ENCODE measurements at places on chromosomes 11 and 22.

DNA sequence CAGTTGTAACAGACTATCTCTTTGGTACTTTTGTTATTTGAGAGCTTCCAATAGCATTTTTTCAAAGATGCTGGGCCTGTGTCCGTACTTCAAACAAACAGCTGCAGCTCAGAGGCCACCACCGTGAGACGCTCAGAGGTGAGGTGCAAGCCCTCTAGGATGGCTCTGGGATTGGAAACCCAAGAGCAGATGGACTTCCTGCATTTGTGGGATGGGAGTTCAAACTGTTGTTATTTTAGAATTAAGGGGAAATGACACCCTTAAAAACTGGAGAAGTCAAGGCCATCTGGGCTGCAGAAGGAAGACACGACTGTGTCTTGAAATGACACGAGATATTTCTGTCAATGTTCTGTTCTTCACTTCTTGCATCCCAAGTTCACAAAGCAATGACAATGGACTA, 9.2 kb upstream of the IL10RA start:
- no peak for DNase-seq

DNA sequence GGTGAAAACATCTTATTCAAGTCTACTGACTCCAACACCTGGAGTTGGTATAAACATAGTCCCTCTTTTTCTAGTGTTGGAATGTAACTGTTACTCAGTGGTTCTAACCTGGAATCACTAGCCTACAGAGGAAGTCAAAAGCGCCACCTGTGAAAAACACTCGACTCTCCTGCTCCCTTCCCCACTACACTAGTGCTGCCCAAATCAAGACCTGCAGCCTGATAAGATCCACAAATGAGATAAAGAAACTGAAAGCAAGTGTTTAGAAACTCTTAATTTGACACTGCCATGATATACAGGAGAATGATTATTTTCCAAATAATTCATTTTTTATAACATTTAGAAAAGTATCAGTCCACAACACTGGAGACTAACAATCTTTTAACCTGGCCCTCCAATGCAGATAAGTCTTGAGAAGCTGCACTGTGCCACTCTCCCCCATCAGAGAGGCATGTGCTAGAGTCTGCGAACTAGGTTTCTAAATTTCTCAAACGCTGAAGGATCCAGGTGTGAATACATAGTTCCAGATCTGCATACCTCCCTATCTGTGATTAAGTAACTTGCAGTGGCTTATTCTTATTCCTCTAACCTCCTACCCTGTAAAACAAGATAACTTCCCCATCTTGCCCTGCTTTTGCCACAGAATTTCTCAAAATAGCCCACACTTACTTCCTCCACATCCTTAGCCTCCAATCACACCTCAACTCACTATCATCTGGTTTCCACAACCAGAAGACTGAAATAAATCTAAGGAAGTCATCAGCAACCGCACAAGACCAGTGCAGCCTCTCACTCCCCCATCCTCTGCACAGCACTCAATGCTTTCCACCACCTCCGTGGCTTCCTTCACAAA, 88.1 kb downstream of the RRAS2 start:
- peak; percentile 44 for DNase-seq

GRCh38 chr22:48486134-48486532, 1341.5 kb downstream of the BRD1 start:
- DNase-seq = no peak

GRCh38 chr11:78319453-78319955, 98.1 kb downstream of the GAB2 start:
- no peak for DNase-seq

GRCh38 chr22:48218889-48219420, 1456.5 kb downstream of the TBC1D22A start:
- no peak for DNase-seq

DNA sequence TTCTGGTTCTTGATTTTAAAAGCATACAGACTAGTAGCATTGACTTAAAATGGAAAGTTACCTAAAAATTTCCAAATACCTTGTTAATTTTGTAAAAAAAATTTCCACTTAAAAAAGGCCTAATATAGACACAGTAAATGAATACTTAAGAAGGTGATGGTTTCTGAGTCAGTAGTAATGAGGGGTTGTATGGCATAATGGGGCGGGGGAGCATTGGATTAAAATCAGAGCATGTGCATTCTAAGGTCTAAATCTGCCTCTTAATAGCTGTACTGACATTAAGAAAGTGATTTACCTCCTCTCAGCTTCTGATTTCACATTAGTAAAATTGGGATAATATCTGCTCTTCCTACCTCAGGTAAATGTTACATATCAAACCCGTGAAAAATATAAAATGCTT, 446.5 kb downstream of the AASDHPPT start:
- no peak for DNase-seq

DNA sequence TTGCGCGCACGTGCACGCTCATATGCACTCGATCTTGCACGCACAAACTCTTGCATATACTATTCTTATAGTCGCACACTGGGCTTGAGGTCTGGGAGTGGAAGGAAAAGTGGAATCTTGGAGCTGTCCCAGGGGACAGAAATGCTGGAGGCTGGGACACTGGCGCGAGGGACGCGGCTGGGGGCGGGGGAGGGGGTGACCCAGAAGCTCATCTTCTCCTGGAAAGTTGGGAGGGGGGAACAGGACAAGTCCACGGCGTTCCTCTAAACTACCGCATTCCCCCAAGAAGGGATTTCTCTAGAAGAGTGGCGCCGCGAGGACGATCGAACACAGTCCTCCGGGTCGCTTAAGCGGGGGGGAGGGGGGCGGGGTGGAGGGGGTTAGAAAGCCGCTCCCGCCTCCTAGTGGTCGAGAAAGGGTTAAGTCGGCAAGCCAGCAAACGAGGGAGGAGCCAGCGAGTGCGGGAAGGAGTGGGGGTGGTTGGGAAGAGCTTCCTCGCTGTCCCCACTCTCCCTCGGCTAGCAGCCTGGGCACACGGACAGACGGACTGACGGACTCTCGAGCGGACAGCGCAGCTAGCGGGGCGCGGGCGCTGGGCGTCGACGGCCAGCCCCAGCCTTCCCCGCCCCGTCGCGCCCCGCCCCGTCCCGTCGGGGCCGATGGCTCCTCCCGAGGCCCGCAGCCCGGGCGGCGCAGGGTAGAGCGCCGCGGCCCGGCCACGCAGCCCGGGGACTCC, at the start of gene RTN4RL2:
Gene RTN4RL2 (plus strand): TSS at position 507 of the 736 bp plus-strand sequence. CDS start 338 bp downstream, outside the sequence.
- DNase-seq = peak; percentile 81

Data from activated CD4-positive, alpha-beta T cell treated with anti-CD3 and anti-CD28 coated beads for 36 hours (primary cell).